ENCODE measurements at places on chromosomes 13 and 19.
A peak's percentile ranks its signal among the peaks of the same experiment; 100 is the strongest.

- DNase-seq: no peak
Observed at GRCh38 chr19:2199861-2200623, 36.1 kb downstream of the PLEKHJ1 start.

DNA sequence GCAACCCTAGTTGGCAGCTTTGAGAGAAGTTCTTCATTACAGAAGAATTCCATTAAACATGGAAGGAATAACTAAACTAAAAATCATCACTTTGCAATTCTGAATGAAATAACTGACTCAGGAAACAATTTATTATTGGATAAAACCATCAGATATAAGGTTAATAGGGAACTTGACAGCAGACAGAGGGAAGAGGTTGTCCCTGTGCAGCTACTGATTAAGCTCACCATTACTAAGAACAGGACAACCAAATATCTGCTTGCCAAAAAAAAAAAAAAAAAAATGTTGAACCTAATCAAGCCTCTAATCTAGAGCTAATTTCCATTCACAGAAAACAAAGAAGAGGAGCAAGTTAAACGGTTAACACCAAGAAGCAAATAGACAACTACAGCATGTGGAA, 12.8 kb downstream of the N4BP2L2 start:
- no peak for DNase-seq

- no peak for DNase-seq
Observed at GRCh38 chr13:65860306-65860705, 1369.8 kb downstream of the PCDH9 start.

- DNase-seq: no peak
Observed at GRCh38 chr19:44900328-44901244, 5.0 kb upstream of the APOE start.

DNA sequence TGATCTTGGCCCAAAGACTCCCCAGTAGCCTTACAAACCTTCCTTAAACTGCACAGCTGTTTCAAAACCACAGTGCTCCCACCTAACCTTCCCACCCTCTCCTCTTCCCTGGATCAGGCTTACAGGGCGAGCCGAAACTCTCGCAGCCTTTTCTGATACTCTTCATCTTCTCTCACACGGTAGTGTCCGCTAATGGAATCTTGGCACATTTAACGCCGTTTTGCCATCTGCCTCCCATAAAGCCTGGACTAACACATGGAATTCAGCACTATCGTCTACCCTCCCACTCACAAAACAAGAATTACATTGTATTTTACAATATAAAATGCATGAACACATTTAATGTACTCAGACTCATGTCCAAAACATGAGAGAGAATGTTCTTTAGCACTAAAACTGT, 135.9 kb downstream of the RAP2A start:
- no peak for DNase-seq

DNA sequence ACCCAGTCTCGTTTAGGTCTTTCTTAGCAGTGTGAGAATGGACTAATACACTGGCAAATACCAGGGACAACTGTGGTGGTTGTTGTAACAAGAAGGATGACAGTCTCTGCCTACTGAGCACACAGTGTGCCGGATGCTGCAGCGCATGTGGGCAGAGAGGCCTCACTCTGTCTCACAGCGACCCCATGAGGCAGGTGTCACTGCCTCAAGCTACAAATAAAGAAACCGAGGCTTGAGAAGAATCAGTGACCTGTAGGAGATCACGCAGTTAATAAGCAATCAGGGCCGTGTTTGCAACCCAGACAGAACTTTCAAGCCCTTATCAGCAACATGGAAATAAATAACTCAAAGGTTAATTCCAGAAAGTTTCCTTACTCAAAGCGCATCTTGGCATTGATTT, 40.5 kb upstream of the GAS6 start:
- DNase-seq: peak; percentile 79

Data from right cardiac atrium (tissue), 5 donors.